ENCODE measurements at places on chromosomes 1 and 21. TPM values are rescaled to one million over a fixed set of nuclear protein-coding genes. Genes with fewer than 3 reads are reported as not detected.

Gene SPTA1
- not detected for total RNA-seq

DNA sequence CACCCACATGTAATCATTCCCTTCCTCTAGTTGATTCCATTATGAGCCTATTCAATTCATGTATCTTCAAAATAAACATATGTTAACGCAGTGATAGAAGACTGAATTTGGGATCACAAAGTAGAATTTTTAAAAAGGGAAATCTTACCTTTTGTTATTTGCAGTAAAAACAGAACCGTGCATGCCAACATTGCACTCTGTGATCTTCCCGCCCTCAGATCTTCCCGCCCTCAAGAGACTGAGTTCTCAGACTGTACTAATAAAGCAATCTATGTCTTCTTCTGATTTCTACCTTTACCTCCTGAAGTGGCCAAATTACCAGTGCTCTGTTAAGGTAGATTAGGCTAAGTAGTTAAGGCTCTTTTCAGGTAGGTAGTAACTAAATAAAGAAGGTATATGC lies 3.6 kb upstream of the SUCO start:
- DNase-seq = no peak

DNA sequence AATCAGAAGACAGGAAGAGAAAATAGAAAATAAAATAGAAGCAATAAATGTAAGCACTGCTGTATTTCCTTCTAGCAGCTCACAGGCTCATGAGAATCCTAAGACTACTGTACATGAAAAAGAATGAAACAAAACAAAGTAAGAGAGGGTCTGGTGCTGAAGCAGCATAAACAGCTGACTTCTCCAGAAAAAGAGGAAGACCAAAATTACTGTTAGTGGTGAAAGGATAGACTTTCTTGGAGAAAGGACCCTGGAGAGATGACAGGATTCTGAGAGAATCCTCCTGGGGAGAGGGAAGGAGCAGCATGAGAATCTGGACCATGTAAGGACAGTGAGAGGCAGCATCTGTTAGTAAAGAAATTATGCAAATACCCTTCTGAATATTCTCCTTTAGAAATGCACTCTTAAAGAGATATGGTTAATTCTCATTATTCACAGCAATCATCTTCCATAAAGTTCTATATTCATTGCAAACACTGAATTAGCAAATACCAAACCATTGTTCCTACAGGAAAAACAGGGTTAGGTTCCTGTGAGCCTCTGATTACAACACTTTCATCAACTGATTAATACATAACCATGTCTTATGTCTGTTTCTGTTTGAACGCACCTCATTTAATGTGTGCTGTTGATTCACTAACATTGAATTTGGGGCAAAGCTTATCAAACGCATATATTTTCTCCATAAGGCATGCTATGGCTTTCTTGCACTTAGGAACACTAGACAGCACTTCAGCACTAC lies 17.0 kb downstream of the SLC25A24 start:
- DNase-seq = no peak

DNA sequence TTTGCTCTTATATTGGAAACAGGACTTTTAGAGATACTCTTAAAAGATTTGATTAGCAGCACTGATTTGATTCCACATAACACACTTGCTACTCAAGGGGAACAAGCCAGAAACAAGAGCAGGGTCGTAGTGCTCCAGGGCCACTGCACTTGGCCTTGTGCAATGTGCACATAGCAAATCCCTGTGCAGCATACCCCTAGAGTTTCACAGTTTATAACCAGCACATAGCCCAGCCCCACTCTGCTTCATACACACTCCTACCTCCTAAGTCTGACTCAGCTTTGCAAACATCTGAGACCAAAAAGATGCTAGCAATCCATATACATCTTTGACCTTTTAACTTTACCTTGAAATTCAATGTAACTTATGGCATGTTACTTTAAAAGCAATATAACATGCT lies 157.6 kb downstream of the VAV3 start:
- no peak for DNase-seq

DNA sequence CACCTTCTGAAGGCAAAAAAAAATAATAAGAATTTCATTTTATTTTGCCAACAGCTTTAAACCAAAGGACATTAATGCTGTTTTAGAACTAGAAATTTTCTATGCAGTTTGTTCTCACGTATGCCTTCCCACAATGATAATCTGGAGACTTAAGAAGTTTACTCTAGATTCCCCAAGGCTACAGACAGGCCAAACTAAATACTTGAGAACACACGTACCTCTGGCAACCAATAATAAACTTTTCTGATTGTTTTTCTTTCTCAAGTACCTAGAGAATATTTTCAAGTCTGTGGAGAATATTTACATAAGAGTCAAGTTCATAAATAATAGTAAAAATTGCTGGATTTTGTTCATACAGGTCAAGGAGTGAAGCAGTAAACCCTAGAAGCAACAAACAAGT lies 15.9 kb downstream of the CLDN8 start:
- DNase-seq = no peak

Gene SERINC2
- 40.6 TPM for total RNA-seq

Gene PPFIA4
- total RNA-seq = 1.3 TPM

Gene PADI1
- not detected for total RNA-seq

DNA sequence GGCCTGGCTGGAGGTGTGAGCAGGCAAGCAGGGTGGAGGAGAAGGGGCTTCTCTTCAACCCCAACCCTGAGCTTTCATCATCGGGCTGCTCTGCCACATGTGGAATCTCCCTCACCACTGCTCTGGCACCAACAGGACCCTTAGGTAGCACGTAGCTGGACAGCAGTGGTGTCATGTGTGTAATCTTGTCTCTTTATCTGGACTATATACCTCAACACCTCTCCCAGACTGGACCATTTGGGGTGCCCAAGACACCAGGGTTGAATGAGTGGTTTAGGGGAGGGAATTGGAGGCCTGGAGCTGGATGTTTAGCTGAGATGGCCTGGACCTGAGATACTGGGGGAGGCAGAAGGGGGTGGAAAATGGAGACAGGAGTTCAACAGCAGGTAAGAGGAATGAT lies 63.0 kb downstream of the UBE2T start:
- no peak for DNase-seq
